ENCODE measurements at places on chromosomes 3 and 15.

GRCh38 chr3:188792793-188793192, 379.0 kb upstream of the TPRG1 start:
- DNase-seq = no peak

GRCh38 chr15:64915518-64916227, 4.0 kb downstream of the ANKDD1A start:
- DNase-seq = no peak

GRCh38 chr3:153392363-153392762, 230.3 kb downstream of the RAP2B start:
- no peak for DNase-seq

- DNase-seq = no peak
Observed at GRCh38 chr3:4079339-4080195, 223.6 kb upstream of the SETMAR start.

- no peak for DNase-seq
Observed at GRCh38 chr15:82790321-82790720, 15.5 kb downstream of the FSD2 start.

DNA sequence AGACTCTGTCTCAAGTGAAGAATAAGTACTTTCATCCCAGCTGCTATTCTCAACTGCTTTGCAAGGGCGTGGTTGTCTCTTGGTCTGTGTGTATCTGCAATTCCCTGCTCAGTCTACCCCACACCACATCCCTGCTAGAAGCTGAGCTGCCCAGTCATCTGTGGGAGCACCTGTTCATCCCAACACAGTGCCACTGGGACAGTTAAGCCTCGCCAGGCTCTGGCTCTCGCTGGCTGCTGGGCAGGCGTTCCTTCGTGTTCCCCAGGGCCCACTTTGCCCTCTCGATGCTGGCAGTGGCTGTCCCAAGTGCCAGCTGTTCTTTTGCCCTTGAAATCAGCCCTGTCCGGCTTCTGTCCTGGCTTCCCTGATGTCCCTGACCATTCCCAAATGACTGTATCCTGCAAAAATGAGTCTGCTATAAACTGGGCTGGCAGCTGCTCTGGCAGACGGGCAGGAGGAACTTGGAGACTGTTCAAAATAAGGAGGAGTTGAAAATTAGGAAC, 91.6 kb upstream of the KLHL25 start:
- no peak for DNase-seq

Data from activated naive CD8-positive, alpha-beta T cell treated with anti-CD3 and anti-CD28 coated beads, Interleukin-2, amount 50 U/mL, for 24 hours (primary cell).